ENCODE measurements at places on chromosomes 11 and 22. TPM values are rescaled to one million over a fixed set of nuclear protein-coding genes. Genes with fewer than 3 reads are reported as not detected.

The SYT8 gene
- 0.41 TPM for total RNA-seq

The SPDYC gene
- total RNA-seq, result not detected

The SLC22A8 gene
- not detected for total RNA-seq

The HIC2 gene
- 2.6 TPM for total RNA-seq

The SLC37A2 gene
- total RNA-seq, result 0.09 TPM
